ENCODE measurements at places on chromosomes 6 and 20.

DNA sequence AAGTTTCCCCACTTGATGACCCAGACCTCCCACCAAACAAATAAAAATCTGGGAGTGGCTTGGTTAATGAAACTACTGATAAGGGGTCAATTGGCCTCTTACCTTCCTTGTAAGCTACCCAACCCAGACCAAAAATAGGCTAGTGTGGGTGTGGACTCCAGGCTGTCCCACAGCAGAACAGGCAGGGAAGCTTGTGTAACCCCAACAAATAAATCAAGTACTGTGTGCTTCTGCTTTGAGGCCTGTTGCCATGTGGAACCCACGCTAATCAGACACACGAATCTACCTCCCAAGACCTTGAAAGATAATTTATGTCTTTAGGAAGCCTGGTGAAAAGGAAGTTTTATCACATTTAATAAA is 33.7 kb upstream of the PAQR8 start:
- no peak for DNase-seq

- DNase-seq: no peak
Observed at GRCh38 chr6:5278565-5279120, 17.3 kb downstream of the FARS2 start.

- DNase-seq: no peak
Observed at GRCh38 chr6:163790266-163790840, 375.8 kb downstream of the QKI start.

- DNase-seq: no peak
Observed at GRCh38 chr20:20334489-20334888, 33.4 kb upstream of the INSM1 start.

DNA sequence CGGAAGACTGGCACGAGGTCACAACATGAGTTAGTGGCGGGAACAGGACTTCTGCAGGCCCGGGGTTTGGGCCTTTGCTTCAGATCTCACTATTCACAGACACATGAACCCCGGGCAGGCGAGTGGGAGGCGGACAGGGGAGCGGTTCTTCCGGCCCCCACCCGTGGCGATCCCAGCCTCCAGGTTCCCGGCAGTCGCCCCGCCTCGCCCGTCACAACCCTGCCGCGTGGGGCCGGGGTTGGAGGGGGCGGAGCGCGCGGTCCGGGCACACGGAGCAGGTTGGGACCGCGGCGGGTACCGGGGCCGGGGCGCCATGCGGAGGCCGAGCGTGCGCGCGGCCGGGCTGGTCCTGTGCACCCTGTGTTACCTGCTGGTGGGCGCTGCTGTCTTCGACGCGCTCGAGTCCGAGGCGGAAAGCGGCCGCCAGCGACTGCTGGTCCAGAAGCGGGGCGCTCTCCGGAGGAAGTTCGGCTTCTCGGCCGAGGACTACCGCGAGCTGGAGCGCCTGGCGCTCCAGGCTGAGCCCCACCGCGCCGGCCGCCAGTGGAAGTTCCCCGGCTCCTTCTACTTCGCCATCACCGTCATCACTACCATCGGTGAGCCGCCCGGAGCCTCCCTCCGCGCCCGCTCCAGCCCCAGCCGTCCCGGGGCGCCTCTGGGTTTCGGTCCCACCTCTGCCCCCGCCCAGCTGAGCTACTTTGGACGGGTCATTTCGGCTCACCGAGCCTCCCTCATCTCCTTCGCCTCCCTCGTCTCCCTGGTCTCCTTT is at the start of gene KCNK15:
Gene KCNK15 (plus strand): TSS at position 268 of the 769 bp plus-strand sequence. CDS start 46 bp downstream, at position 314.
- peak; percentile 60 for DNase-seq

DNA sequence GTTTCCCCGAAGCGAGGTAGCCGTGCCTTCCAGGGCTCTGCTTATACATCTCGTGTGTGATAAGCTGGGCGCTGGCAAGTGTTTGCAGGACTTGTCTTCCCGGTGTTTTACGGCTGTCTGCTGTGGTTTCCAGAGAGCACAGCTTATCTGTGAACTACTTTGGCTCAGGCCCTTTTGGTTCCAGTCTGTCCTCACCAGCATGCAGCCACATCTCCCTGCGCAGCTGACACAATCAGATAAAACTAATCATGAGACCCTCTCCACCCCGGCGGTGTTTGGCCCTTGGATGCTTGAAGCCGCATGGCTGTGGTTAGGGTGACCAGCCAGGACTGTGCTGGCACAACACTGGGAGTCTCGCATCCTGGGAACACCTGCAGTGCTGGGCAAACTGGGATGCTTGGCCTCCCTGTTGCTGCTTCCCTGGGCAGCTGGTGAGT is 241.8 kb upstream of the FOXQ1 start:
- DNase-seq: no peak

GRCh38 chr6:34146801-34147592 is 1.1 kb upstream of the GRM4 start:
- DNase-seq: peak; percentile 53

- DNase-seq: peak; percentile 66
Observed at GRCh38 chr20:45592574-45593189, 13.6 kb upstream of the WFDC8 start.

- DNase-seq: no peak
Observed at GRCh38 chr6:29552512-29553051, 7.0 kb downstream of the UBD start.

GRCh38 chr6:166046226-166046625 is 121.4 kb downstream of the TBXT start:
- DNase-seq: no peak

DNA sequence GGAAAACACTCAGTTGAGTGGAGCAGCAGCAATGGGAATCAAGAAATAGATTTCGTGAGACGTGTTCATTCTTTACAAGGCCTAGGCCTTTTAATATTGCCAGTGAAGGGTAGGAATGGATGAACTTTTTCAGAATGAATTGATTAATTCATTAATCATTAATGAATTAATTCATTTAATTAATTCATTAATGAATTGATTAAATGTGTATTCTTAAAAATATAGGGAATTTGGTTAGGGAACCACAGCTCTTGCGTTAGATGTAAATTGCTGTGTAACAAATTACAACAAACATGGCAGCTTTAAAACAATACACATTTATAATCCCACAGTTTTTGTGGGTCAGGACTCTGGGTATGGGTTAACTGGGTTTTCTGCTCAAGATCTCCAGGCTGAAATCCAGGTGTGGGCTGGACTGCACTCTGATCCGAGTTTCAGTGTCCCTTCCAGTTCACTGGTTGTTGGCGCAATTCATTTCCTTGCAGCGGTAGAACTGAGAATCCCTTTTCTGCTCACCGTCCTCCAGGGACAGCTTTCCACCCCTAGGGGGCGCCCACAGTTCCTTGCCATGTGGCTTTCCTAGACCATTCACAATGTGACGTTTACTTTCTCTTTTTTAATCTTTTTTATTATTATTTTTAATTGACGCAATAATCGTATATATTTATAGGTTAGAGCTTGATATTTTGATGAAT is 32.8 kb upstream of the BCAS1 start:
- DNase-seq: peak; percentile 36

DNA sequence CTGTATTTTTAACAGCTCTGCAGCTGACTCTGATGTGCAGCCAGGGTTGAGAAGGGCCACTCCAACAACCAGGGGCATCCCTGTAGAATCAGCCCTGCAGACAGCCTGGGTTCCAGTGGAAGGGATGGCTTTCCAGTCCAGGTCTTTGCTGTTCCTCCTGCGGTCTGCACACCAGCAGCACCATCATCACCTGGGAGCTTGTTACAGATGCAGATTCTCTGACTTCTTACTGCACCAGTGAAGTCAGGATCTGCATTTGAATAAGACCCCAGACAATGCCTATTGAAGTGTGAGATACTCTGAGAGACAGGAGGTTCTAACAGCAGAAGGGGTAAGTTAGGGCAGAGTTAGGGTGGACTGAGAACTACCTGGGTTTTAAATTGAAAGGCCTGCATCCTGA is 151.3 kb downstream of the F13A1 start:
- no peak for DNase-seq

- no peak for DNase-seq
Observed at GRCh38 chr6:15927531-15928225, 201.2 kb upstream of the MYLIP start.

GRCh38 chr20:18879262-18879661 is 65.7 kb downstream of the SCP2D1 start:
- peak; percentile 41 for DNase-seq

DNA sequence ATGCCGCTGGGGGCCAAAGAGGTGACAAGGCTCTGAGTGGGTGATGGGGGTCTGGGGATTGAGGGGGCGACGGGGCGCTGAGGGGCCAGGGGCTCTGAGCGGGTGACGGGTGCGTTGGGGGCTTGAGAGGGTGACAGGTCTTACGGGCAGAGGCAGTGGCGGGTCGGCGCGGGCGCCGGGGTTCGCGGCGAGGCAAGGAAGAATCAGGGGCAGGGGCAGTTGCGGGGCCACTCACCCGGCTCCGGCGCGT is 146 bp downstream of the ZNFX1 start:
- DNase-seq: no peak

DNA sequence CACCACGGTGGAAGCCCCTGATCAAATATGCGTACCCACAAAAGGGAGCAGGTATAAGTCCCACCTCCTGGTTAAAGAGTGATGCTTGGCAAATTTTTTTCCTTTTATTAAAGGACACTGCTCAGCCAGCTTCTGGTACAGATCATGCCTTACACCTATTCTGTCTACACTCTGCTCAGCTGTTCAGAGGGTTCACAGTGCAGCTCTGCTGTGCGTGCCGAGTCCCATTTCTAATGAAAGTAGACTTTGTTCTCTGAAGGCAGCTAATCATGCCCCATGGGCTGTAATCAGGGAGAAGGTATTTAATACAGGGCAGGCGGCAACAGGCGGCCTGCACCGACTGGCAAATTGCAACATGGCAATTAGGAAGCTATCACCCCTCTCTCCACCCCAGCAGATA is 16.3 kb downstream of the LRRC73 start:
- DNase-seq: no peak

DNA sequence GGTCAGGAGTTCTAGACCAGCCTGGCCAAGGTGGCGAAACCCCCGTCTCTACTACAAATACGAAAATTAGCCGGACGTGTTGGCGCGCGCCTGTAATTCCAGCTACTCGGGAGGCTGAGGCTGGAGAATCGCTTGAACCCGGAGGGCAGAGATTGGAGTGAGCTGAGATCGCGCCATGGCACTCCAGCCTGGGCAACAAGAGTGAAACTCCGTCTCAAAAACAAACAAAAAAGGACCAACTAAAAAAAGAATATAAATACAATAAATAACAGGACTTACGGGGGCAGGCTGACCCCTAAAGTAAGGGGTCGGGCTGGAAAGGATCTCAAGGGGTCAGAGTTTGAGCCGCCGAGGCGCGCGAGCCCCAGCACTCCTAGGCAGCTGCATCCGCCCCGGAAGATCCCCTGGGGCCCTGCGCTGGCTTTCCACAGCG is 509 bp upstream of the TPD52L2 start:
- DNase-seq: no peak

GRCh38 chr6:90530882-90531281 is 56.0 kb downstream of the MAP3K7 start:
- no peak for DNase-seq

- no peak for DNase-seq
Observed at GRCh38 chr6:140321891-140322290, 947.4 kb upstream of the CITED2 start.

DNA sequence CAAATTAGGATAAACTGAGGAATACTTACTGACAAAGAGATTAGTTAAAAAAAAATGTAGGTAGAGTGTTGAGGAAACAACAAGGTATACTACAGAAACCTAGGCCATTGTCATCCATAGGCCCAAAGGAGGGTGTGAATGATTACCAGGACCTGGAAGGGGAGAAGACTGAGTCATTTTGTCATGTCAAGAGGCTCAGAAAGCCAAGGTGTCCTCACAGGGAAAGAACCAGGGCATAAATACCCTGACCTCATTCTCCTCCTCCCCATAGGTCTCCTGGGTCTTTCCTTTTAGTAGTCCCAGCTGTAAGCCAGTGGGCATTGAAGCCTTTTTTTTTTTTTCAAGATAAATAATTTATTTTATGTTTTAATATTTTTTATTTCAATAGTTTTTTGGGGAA is 582.1 kb upstream of the JAG1 start:
- DNase-seq: no peak

DNA sequence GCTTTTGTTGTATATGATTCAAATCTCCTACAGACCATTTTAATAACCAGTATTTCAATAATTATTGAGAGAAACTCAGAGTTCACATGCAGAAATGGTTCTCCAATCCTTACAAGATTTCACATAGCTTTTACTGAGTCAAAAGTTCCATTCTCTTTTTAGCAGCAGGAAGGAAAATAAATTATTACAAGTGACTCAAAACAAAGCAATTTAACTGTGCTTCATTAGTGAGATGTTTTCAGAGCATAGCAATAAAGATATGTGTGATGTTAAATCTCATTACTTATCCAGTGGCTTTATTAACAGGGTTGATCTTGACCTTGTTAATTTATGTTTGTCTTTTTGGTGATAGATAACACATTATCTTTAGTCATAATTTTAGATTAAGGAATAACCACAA is 22.0 kb downstream of the KIF13A start:
- DNase-seq: no peak

DNA sequence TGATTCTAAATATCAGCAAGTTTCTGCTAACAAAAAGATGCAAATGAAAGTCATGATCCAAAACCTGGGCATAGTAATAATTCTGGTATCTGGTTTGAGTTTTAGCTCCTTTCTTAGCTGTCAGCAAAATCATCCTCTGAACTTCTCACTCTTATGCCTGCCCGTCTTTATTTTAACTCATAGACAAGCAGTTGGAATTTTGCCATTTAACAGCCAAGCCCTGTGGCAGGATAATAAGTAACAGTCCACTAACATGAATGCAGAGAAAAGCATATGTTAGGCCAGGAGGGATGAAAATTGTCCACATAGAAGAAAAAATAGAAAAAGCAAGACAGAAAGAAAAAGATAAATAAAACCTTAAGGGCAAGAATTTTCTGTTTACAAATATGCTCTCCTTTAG is 170.0 kb upstream of the LAMA2 start:
- DNase-seq: peak; percentile 10

- DNase-seq: no peak
Observed at GRCh38 chr20:56422076-56422823, 10.2 kb downstream of the CASS4 start.

GRCh38 chr6:14544666-14545065 is 427.1 kb downstream of the CD83 start:
- DNase-seq: peak; percentile 95

DNA sequence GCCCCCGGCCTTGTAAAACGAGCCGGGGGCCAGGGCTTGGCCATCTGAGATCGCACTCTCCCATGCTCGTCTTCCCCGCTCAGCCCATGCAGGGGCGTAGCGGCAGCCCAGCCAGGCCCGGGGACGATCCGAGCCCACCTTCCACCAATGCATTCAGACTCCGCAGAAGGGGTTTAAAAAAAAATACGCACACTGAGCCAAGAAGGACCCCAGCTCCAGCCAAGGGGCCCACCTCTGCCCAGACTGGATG is 320 bp downstream of the GSTA4 start:
- peak; percentile 83 for DNase-seq

- no peak for DNase-seq
Observed at GRCh38 chr20:49906101-49906604, 9.2 kb downstream of the SPATA2 start.

DNA sequence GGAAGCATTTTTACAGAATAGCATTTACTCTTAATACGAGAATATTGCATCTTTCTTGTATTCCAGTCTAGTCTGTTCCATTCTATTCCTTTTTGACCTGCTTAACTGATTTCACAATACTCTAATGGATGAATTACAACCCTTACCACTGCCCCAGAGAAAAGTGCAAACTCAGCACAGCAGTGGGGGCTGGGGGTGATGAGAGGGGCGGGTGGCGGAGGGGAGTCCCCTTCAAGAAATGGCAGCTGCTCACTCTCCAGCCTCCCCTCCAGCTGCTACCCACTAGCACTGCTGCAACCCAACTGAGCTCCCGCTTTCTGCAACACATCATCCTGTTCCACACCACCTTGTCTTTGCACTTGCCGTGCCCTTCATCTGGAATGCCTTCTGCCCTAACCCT is 30.1 kb downstream of the PIM1 start:
- no peak for DNase-seq

GRCh38 chr6:142302421-142303175 is 791 bp downstream of the ADGRG6 start:
- DNase-seq: no peak

- peak; percentile 41 for DNase-seq
Observed at GRCh38 chr6:166381381-166381732, 1.4 kb downstream of the MPC1 start.
